Activated gamma-delta T cell treated with Interleukin-2 at 50 U/mL for 16 hours (primary cell): ENCODE measurements at places on chromosomes 7 and 10.

DNA sequence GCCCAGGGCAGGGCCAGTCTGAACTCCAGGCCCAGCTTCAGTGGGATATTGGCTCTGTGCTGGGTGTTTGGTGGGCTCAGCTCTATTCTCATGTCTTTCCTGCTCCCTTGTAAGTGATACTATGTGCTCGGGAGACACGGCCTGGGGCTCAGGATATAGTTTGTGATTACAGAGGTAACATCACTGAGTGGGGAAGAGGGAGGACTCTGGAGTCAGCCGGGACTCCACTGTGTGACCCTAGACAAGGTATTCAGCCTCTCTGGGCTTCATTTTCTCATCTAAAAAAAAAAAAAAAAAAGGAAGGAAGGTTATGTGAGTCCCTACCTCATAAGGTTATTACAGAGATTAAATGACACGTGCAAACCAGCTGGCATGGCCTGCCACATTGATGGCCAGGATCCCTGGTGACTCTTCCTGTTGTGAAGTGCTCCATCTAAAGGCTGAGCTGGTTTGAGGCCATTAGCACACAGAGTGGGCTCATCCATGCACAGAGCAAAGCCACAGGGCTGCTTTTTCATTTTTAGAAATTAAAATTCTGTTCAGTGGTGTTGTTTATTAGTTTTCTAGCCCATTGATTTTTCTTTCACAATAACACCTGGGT is 15.7 kb downstream of the SLC13A4 start:
- DNase-seq, result no peak

DNA sequence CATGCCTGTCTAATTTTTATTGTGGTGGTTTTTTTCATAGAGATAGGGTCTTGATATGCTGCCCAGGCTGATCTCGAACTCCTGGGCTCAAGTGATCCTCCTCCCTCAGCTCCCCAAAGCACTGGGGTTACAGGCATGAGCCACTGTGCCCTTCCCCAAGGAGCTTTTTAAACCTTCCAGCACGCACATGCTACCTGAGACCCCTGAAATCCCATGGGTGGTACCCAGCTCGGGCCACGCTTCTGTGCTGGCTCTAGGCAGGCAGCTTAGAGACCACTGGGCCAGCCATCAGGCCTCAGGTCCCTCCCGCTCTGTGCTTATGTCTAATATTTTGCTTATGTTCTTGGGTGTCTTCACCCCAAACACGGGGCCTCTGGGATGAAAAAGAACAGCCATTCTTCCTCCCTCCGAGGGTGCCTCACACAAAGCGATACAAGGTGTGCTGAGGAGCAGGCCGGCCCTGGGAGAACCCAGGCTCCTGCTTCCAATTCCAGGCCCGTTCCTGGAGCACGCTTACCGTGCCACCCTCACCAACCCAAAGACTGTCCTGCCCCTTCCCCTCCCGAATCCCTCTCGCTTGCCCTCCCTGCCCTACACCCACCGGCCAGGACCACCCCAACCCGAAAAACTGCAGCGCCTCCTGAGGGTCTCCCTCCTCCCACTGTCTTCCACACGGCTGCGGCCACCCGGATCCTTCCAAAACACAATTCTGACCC is 10.9 kb downstream of the SPOCK2 start:
- no peak for DNase-seq

GRCh38 chr10:3761904-3762303 is 23.1 kb downstream of the KLF6 start:
- DNase-seq, result no peak

- no peak for DNase-seq
Observed at GRCh38 chr7:138235207-138235606, 158.9 kb downstream of the AKR1D1 start.

- no peak for DNase-seq
Observed at GRCh38 chr7:139909379-139910050, 80.5 kb downstream of the TBXAS1 start.

- no peak for DNase-seq
Observed at GRCh38 chr7:47720141-47720906, 138.4 kb upstream of the TNS3 start.
